ENCODE measurements at places on chromosomes 6 and 20.

- H3K4me1 ChIP-seq: no peaks in the 10 kb centered on the region
- no peak overlapping the region for H3K27ac ChIP-seq
- no peaks in the 10 kb centered on the region for H3K27me3 ChIP-seq
- H3K36me3 ChIP-seq: no peaks in the 10 kb centered on the region
- H3K4me3 ChIP-seq: no peak overlapping the region
These were observed 20.1 kb downstream of the OPRM1 start for GRCh38 chr6:154058963-154059680.

GRCh38 chr6:14174226-14174625, 56.7 kb downstream of the CD83 start:
- H3K27ac ChIP-seq: no peak overlapping the region
- DNase-seq: no peak
- H3K4me3 ChIP-seq: no peak overlapping the region
- H3K27me3 ChIP-seq: no peaks in the 10 kb centered on the region
- H3K36me3 ChIP-seq: no peaks in the 10 kb centered on the region

DNA sequence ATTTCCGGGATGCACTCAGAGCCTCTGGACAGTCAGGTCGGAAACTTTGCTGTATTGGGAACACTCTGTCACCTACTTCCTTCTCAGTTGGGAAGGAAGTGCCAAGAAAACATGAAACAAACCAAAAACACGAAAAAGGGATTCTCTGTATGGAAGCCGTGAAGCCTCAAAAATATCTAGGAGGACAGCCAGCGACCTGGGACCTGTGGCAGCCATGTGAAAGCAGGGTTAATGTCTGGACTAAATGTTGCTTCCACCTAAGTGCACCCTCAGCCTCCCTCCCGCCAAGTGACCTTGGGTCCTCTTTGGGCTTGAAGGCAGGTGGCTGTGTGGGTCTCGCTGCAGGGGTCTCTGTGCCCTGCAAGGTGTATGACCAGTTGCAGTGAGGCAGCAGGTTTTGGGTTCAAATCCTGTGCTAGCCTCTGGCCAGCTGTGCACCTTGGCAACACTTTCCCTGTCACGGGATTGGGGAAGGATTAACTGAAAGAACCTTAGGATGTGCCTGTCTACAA, 851 bp downstream of the MAVS start:
- DNase-seq: no peak
- H3K36me3 ChIP-seq: no peaks in the 10 kb centered on the region
- H3K4me3 ChIP-seq: peak overlapping the region; percentile 98
- peak overlapping the region; percentile 98 for H3K27ac ChIP-seq

- H3K4me1 ChIP-seq: peaks cover 20% of the 10 kb centered on the region
- peaks cover 8% of the 10 kb centered on the region for H3K36me3 ChIP-seq
- H3K27ac ChIP-seq: no peak overlapping the region
- no peak for DNase-seq
- no peaks in the 10 kb centered on the region for H3K27me3 ChIP-seq
These were observed 6.1 kb downstream of the UBE2J1 start for GRCh38 chr6:89346433-89346832.

GRCh38 chr6:118712969-118713368, 61.6 kb upstream of the CEP85L start:
- H3K4me3 ChIP-seq: no peak overlapping the region
- H3K4me1 ChIP-seq: peaks cover 16% of the 10 kb centered on the region
- H3K36me3 ChIP-seq: no peaks in the 10 kb centered on the region
- H3K27me3 ChIP-seq: no peaks in the 10 kb centered on the region

- H3K36me3 ChIP-seq: no peaks in the 10 kb centered on the region
- no peak overlapping the region for H3K4me3 ChIP-seq
- peaks cover 48% of the 10 kb centered on the region for H3K27me3 ChIP-seq
- no peak for DNase-seq
- H3K27ac ChIP-seq: no peak overlapping the region
These were observed 38.0 kb upstream of the NR2E1 start for GRCh38 chr6:108127826-108128225.

DNA sequence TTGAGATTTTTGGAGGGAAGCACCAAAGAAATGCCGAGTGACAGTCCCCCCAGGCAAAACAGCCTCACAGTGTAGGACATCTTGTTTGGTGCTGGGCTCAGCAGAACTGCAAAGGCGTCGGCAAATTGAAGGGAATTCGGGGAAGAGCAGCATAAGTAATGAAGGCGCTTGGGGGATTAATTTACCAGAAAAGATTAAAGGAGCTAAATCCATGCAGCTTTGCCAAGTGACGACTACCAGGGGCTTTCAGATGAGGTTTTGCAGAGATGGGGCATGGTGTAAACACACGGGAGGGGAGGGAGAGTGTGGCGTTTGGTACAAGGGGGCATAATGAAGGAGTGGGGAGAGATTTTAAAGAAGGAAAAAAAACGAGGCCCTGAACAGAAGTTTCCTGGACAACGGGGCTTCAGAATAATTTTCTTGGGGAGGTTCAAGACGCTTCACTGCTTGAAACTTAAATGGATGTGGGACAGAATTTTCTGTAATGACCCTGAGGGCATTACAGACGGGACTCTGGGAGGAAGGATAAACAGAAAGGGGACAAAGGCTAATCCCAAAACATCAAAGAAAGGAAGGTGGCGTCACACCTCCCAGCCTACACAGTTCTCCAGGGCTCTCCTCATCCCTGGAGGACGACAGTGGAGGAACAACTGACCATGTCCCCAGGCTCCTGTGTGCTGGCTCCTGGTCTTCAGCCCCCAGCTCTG, 45.4 kb upstream of the CDH22 start:
- H3K27me3 ChIP-seq: no peaks in the 10 kb centered on the region
- DNase-seq: no peak
- H3K4me3 ChIP-seq: no peak overlapping the region
- peaks cover 69% of the 10 kb centered on the region for H3K36me3 ChIP-seq
- peaks cover 46% of the 10 kb centered on the region for H3K4me1 ChIP-seq

DNA sequence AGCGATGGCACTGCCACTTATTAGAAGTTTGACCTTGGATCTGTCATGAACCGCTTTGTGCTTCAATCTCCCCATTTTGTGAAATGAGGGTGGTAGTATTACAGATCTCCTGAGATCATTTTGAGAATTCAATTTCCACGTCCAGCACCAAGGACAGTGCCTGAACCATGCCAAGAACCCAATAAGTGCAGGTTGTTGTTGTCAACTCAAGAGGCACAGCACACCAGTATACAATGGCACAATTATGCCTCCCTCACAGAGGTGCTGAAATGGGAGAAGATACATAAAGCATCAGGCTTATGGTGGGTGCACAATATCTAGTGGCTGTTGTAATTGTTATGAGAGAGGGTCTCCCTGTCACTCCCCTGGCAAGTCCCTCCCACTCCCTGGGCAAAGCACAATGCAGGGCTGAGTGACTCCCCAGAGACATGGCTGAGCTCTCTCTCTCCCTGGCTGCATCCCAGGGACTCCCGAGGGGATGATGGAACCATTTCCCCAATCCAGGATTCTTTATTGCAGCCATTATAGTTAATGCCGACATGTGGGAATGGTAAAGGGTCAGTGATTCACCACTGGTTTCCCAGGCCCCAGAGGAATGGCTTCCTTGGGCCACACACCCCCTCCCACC, 78.7 kb downstream of the CDH22 start:
- H3K27ac ChIP-seq: no peak overlapping the region
- no peaks in the 10 kb centered on the region for H3K36me3 ChIP-seq

DNA sequence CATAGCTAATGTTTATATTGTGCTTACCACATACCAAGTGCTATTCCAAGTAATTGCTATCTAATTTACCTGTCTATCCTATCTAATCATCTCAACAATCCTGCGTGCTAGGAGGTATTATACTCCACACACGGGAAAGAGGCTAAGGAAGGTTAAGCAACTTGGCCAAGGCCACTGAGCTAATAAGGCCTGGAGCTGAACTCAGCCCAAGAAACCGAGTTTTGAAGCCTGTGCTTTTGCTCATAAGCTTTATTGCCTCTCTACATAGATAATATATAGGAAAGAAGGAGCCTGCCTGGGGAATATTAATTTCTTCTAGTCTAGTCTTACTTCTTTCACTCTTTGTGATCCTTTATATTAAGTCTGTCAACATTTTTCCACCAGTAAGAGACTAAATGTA, 67.8 kb upstream of the ADGRF4 start:
- H3K4me1 ChIP-seq: peaks cover 10% of the 10 kb centered on the region
- H3K27ac ChIP-seq: no peak overlapping the region
- H3K27me3 ChIP-seq: no peaks in the 10 kb centered on the region
- no peak for DNase-seq
- H3K4me3 ChIP-seq: no peak overlapping the region
- no peaks in the 10 kb centered on the region for H3K36me3 ChIP-seq

- no peaks in the 10 kb centered on the region for H3K27me3 ChIP-seq
- no peak for DNase-seq
- H3K4me1 ChIP-seq: no peaks in the 10 kb centered on the region
- H3K27ac ChIP-seq: no peak overlapping the region
- H3K36me3 ChIP-seq: no peaks in the 10 kb centered on the region
These were observed 67.3 kb downstream of the GMDS start for GRCh38 chr6:2178125-2178524.

DNA sequence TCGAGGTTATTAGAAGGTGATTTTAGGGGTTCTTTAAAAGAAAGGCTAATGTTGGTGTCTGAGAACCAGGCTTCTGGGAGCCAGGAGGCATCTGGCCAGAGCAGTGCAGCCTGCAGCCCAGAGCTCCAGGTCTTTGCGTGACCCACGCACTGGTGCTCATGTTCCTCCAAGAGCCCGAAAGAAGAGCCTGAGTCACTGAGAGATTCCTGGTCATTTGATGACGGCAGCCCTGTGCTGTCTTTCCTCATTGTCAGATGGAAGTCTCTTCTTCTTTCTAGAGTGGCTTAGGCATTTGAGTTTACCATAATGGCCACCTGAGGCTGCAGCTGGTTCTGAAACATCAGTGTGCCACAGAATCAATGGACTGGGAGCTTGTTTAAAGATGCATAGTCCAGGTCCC, 46.4 kb downstream of the CD109 start:
- no peak overlapping the region for H3K27ac ChIP-seq
- H3K27me3 ChIP-seq: no peaks in the 10 kb centered on the region
- peaks cover 5% of the 10 kb centered on the region for H3K36me3 ChIP-seq

GRCh38 chr6:170523256-170524171, 29.6 kb downstream of the PSMB1 start:
- H3K4me1 ChIP-seq: no peaks in the 10 kb centered on the region
- H3K27ac ChIP-seq: no peak overlapping the region
- no peaks in the 10 kb centered on the region for H3K27me3 ChIP-seq
- no peaks in the 10 kb centered on the region for H3K36me3 ChIP-seq
- no peak overlapping the region for H3K4me3 ChIP-seq

DNA sequence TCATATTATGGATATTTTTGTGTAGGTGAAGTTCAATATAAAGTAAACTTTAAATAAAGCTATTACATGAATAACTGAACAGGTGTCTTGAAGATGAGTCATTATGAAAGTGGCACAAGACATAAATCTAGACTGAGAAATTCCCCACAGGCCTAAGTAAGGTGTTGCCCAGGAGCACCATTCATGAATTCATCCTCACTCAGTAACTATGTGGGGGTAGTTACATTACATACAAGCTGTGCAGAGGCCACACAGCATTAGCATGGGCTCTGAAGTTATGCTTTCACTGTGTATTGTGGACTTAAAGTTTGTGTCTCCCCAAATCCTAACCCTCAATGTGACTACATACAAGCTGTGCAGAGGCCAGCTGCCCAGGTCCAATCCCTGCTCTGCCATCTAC, 65.9 kb downstream of the BCAS1 start:
- H3K27me3 ChIP-seq: peaks cover 8% of the 10 kb centered on the region
- no peaks in the 10 kb centered on the region for H3K36me3 ChIP-seq
- no peak overlapping the region for H3K4me3 ChIP-seq
- DNase-seq: no peak

DNA sequence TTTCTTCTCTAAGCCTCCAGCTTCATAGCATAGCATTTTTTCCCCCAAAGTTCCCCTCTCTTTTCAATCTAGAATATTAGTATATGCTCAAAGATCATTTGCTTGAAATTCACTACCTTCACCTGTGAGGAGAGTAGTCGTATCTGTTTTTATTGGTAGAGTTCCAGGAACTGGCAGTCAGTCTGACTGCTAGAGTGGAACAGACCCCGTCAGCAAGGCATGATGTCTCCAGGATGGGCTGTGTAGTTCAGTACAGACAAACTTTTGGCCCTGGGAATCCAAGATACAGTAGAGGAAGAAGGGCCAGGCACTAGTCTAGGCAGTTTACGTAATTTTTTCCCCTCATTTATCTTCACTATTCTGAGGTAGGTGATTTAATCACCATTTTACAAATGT, 29.1 kb downstream of the RALY start:
- no peaks in the 10 kb centered on the region for H3K36me3 ChIP-seq
- no peak for DNase-seq
- no peak overlapping the region for H3K27ac ChIP-seq
- H3K27me3 ChIP-seq: no peaks in the 10 kb centered on the region

DNA sequence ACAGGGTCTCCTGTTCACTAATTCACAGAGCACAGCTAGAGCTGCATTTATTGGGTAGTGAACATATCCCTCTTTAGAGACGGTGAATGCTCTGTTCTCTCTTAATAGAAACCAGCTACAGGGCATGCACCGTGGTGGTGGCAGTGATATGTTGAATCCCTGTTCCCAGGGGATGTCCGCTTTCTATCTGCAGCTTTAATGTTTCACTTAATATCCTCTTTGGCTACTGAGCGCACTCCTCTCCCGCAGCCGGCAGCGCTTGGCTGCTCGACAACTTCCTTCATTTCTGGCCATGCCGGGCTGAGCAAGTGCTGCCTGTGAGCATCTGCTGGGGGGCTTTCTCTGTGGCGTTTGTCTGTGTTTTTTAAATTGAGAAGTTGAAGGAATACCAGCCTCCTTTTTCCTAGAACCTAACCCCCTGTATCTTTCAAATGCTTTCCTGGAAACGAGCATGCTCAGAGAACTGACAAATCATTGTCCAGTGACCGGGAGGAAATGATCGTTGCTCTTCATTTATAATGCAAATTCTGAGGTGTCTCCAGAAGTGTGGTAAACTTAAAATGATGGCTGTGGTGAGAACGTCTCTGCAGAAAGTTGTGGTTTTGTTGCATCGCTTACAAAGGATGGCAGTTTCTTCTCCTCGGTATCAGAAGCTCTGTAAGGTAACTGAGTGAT, 297.9 kb downstream of the UTRN start:
- peaks cover 19% of the 10 kb centered on the region for H3K4me1 ChIP-seq
- no peak overlapping the region for H3K27ac ChIP-seq
- peaks cover 12% of the 10 kb centered on the region for H3K36me3 ChIP-seq
- H3K4me3 ChIP-seq: peak overlapping the region; percentile 8
- no peak for DNase-seq
- no peaks in the 10 kb centered on the region for H3K27me3 ChIP-seq

- peak within 1 kb of the TSS; percentile 40 for H3K4me3 ChIP-seq
- DNase-seq: no peak
- H3K4me1 ChIP-seq: peaks cover 12% of the 10 kb centered on the region
These were observed at the start of gene APCDD1L for GRCh38 chr20:58515233-58516212. TSS of gene APCDD1L (minus strand) at chr20:58515399. CDS start at chr20:58514707, 692 bp downstream.

DNA sequence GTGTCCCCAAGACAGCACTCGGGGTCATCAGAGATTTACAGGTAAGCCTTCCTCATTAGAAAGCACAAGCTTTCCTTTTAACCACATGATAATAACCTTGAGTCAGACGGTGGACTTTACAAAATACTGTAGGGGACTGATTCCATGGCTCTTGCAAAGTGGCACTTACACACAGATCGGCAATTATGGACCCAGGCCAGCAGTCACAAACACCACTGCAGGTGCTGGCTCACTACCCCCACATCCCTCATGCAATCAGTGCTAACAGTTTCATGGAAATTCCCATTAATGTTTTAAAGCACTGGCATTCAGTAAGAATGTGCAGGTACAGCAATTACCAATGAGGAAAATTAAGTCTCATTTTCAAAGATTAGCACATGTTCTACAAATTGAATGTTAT, 516.5 kb downstream of the PRKN start:
- H3K4me3 ChIP-seq: no peak overlapping the region
- H3K27me3 ChIP-seq: no peaks in the 10 kb centered on the region
- no peaks in the 10 kb centered on the region for H3K36me3 ChIP-seq
- no peaks in the 10 kb centered on the region for H3K4me1 ChIP-seq
